ENCODE measurements at places on chromosomes 2 and 18.
A peak's percentile ranks its signal among the peaks of the same experiment; 100 is the strongest.

DNA sequence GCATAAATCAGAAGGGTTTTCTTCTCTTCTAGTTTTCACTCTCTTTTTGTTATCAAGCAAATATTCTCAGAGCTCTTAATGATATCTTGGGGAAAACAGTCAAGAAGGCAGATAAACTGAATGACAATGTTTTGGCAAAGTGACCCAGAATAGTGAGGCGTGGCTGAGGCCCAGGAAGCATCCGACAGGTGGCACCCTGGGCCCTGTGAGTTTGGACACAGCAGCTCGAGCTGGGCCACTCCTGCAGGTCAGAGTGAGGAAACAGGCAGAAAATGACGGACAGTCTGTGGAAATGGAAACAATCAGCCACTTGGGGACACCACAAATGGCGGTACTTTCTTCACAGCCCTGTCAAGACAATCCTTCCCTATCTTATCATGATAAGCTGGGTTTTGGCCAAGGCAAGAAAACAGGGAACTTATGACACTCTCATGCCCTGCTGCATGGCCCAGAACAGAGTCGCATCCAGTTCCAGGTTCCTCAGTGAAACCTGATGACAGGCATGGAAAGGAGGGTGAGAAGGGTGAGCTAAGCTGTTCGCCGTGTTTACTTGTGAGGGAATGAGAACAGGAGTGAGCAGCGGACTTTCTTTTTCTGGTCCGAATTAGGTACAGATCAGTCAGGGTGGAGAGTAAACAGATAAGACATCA is 32.1 kb downstream of the MRPL44 start:
- DNase-seq: no peak

DNA sequence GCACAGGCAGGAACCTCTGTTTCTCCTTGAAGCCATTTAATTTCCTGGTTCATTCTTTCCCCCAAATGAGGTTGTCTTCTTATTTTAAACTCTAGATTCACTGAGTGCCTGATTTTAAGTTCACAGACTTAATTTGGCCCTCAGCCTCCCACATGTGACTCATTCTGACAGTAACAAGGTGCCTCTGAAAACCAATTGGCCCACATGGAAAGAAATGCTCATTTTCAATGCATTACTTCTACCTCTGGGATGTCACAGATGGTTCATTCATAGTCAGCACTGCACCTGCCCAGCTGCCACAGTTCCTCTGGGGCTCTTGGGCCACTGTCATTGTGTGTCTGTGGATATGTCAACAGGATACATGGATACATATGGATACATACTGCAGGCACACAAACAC is 140.4 kb upstream of the CAPN13 start:
- DNase-seq: no peak

DNA sequence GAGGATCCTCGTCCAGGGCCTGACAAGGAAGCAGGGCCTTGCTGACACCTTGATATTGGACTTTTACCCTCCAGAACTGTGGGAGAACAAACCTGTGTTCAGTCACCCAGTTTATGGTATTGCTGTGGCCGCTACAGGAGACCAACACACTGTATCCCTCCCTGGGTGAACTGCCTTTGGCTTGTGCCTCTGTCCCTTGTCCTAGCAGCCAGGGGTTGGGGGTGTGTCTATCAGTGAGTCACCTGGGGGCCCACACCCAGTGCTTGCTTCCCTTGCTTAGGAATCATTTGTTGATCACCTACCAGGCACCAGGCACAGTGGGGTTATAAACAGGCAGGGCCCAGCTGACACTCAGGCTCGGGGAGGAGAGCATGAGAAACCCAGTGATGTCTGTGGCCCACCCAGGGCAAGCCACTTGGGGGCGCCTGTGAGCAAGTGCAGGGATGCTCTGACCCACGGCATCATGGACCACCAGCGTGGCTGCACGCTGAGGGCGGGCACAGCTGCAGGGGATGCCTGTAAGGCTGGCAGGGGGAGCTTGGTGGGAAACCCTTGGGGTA is 17.1 kb downstream of the TMEM185B start:
- peak; percentile 63 for DNase-seq

DNA sequence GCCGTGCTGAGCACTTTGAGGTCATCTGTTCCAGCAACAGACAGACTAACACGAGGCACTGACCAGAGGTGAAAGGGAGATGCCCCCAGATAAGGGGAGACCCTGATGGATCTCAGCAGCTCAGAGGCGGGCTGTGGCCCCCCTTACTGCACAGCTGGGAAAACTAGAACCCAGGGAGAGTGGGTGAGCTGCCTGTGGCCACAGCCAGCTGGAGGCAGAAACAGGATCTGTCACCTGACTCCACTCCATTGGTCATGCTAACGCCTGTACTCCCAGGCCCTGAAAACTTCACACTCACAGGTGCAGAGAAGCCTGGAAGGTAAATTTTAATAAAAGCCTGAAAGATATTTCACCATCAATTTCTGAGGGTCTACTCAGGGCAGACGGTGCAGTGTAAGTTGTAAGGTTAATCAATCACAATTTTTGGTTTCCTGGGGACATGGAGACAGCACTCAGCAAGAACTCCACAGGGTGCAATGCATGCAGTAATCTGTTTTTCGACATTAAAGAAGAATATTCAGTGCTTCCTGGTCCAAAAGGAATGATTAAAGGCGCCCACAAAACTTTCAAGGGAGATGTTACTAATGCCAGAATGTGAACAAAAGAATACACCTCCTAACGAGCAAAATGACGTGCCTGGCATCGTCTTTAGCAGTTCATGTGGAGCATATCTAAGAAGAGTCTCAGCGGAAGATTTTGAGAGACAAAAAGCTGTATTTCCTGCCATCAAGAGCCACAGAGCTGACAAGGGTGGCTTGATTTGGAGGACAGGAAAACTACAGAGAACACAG is 173.4 kb downstream of the EIPR1 start:
- no peak for DNase-seq

- DNase-seq: no peak
These were observed 303.8 kb upstream of the KLHL14 start for GRCh38 chr18:33076601-33077000.

GRCh38 chr2:235661167-235661937 is 167.5 kb downstream of the AGAP1 start:
- DNase-seq: no peak

Data from activated CD4-positive, CD25-positive, alpha-beta regulatory T cell treated with anti-CD3 and anti-CD28 coated beads, Interleukin-2, amount 50 U/mL, for 72 hours (primary cell).